ENCODE measurements at places on chromosomes 7 and 10.

- no peak for DNase-seq
Observed at GRCh38 chr10:49332333-49332732, 33.4 kb downstream of the C10orf71 start.

- DNase-seq = no peak
Observed at GRCh38 chr7:42645906-42646305, 266.0 kb downstream of the C7orf25 start.

DNA sequence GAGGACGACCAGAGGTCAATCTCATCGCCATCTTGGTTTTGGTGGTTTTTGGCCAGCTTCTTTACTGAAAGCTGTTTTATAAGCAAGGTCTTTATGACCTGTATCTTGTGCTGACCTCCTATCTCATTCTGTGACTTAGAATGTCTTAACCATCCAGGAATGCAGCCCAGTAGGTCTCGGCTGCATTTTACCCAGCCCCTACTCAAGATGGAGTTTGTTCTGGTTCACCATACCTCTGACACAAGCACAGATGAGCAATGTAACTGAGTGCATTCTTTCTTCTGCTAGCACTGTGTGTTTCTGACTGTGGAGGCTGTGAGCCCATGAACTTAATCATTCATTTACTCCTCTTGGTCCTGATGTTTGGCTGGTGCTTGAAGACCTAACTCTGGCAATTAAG is 794.5 kb upstream of the CELF2 start:
- no peak for DNase-seq

GRCh38 chr10:123227706-123228105 is 73.5 kb downstream of the BUB3 start:
- no peak for DNase-seq

Measured in stimulated activated CD4-positive, alpha-beta T cell treated with anti-CD3 and anti-CD28 coated beads, TNF-alpha, amount 100 ng/mL, for 4 hours (primary cell).